ENCODE measurements at places on chromosomes 2 and 18. TPM values are rescaled to one million over a fixed set of nuclear protein-coding genes. Genes with fewer than 3 reads are reported as not detected.

The SERPINB5 gene
- not detected for total RNA-seq

The IKZF2 gene
- total RNA-seq, result 3.8 TPM

The KIF1A gene
- 51.5 TPM for total RNA-seq

The OTOS gene
- total RNA-seq, result not detected

The SPATA3 gene
- total RNA-seq, result not detected

The AQP12A gene
- total RNA-seq, result not detected

The MC2R gene
- total RNA-seq, result not detected

The SCYGR4 gene
- not detected for total RNA-seq

The LRPPRC gene
- total RNA-seq, result 64.4 TPM

All from left cardiac atrium (tissue), 4 donors.